SK-N-SH (cell line): ENCODE measurements at places on chromosomes 13 and 19. TPM values are rescaled to one million over a fixed set of nuclear protein-coding genes. Genes with fewer than 3 reads are reported as not detected.

DMKN gene
- polyA plus RNA-seq = not detected in 2 replicates

THSD8 gene
- polyA plus RNA-seq = not detected in 2 replicates

ZNF547 gene
- polyA plus RNA-seq = 1.5 and 1.7 TPM in 2 replicates

BORA gene
- polyA plus RNA-seq = 1.4 and 2.0 TPM in 2 replicates

IRGC gene
- not detected in 2 replicates for polyA plus RNA-seq

MUC16 gene
- polyA plus RNA-seq = not detected in 2 replicates

LYPD5 gene
- polyA plus RNA-seq = 0.05 and 0.13 TPM in 2 replicates

NANOS3 gene
- 0.53 and 0.57 TPM in 2 replicates for polyA plus RNA-seq

SPTBN4 gene
- polyA plus RNA-seq = 2.8 and 3.1 TPM in 2 replicates

HSPB6 gene
- polyA plus RNA-seq = 0.10 and 0.43 TPM in 2 replicates

DNASE2 gene
- polyA plus RNA-seq = 29.8 and 40.7 TPM in 2 replicates

ZNF723 gene
- not detected in 2 replicates for polyA plus RNA-seq

- DNase-seq = no peak
Measured at GRCh38 chr19:648305-648704, 8.6 kb downstream of the FGF22 start.

DNA sequence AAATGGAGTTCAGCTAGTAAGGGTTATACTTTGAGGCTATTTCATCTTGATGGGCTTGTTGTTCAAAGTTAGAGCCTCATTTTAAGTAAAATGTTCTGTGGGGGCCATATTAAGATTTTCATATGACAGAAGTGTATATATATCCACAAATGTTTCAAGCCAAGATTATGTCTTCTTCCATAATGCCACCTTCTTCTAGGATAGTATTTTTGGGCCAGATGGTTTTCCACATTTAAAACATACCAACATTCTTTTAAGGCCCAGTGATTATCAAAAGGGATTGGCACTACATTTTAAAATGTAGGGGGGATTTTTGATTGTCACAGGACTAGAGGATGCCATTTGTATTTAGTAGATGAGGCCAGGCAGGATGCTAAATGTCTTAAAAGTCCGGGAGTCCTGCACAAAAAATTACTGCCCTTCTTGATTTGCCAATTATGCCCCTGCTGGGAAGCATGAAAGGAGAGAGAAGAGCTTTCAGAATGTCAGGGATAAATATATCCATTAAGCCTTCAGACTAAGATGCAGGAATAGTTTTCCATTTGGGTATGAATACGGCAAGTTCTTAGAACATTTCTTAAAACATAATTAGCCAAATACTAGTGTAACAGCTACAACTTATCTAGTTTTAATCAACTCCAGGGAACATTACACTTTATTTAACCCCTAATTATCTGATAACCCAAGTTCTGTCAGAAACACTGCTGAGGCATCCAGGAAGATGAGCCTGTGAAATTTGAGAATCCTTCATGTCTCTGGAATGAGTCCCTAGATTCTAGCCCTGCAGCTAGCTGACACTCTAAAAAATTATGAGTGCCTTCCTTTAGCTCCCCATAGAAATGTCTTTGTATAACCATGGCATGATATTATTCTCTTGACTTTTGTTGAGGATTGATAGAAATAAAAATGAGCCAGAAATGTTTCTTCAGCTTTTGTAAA, 34.0 kb downstream of the ITM2B start:
- DNase-seq = no peak

DNA sequence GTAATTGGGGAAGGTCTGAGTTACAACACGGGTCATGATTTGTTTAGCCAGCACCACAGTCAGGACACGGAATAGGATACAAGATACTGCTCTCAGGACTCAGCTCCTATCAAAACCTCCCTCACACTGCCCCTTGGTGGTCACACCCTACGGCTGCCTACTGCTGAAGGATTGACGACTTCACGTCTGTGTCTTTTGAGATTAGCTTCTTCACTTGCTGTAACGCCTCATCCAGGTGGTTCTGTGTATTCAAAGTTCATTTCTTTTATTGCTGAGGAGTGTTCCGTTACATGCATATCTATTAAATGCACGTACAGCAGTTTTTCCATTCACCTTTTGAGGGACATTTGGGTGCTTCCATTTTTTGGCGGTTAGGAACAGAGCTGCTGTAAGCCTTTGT, 46.3 kb downstream of the URI1 start:
- no peak for DNase-seq

GRCh38 chr13:71524245-71524612, 342.8 kb downstream of the DACH1 start:
- no peak for DNase-seq

GRCh38 chr13:40193286-40194223, 472.9 kb downstream of the FOXO1 start:
- DNase-seq = no peak

GRCh38 chr19:35860818-35861639, 4.3 kb downstream of the KIRREL2 start:
- no peak for DNase-seq

GRCh38 chr13:25207291-25207810, 35.3 kb upstream of the AMER2 start:
- DNase-seq = no peak

DNA sequence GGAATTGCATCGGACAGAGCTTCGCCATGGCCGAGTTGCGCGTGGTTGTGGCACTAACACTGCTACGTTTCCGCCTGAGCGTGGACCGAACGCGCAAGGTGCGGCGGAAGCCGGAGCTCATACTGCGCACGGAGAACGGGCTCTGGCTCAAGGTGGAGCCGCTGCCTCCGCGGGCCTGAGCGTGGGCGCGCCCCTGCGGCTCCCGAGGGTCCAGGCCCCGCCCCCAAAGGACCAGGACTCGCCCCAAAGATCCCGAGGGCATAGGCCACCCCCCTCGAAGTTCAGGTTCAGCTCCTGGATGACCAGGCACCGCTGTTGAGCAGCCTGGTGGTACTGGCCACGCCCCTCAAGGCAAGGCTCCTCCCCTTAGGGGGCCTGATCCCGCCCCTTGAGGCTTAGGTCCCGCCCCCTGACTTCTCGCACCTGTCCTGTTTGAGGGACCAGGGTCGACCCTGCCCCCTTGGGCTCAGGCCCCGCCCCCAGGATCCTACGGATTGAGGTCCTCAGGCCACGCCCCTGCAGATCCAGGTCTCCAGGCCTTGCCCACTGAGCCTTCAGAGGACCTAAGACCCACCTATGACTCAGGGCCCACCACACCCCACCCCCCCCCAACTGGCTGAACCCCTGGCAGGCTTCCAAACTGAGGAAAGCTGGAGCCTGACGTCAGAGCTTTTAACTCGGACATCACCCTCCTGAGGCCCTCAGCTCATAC, 43.1 kb downstream of the CYP4F22 start:
- peak; percentile 78 for DNase-seq

DNA sequence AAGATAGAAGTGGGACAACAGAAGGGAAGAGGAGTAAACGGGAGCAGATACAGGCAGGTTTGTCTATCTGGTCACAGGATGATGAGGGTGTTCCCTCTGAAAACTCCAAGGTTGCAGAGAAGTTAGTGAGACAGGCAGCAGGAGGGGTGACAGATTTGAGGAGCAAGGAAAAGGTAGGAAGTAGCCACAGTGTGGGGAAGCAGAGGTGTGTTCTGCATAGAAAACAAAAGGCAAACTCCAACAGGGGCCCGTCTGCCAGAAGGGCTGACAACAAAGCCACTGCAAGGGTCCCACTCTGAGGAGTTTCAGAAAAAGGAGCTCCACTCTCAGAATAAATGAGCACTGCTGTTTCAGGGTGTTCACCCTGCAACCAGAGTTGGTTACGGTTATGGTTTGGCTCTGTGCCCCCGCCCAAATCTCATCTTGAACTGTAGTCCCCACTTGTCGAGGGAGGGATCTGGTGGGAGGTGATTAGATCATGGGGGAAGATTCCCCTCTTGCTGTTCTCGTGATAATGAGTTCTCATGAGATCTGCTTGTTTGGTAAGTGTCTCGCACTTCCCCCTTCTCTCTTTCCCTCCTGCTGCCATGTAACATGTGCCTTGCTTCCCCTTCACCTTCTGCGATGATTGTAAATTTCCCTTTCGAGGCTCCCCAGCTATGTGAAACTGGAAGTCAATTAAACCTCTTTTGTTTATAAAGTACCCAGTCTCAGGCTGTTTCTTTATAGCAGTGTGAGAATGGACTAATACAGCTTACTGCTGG, 32.1 kb downstream of the SMAD9 start:
- DNase-seq = no peak

- DNase-seq = peak; percentile 87
Measured at GRCh38 chr19:44988896-44989556, 12.2 kb upstream of the RELB start.

DNA sequence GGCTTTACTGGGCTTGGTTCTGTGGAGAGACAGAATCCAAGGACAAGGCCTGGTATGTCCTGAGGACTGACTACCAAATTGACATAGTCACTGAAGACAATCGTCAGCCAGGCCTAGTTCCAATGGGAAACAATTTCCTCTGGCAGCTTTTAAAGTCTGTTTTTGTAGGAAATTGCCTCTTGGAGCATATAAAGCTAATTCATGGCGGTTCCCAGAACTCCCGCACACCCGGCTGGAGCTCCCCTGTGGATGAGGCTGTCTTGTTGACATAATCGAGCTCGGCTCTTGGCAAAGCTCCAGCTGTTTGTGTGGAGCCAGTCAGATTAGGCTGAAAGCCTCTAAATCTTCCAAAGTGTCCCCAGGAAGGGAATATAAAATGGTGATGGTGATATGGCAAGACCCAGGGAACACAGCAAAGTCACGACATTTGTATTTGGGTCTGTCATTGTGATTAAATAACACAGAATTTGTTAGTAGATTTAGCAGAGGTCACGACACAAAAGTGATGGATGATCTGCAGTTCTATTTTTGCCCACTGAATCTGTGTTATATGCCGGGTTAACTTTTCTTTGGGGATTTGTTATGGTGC, 395.0 kb downstream of the PCDH9 start:
- DNase-seq = peak; percentile 66

DNA sequence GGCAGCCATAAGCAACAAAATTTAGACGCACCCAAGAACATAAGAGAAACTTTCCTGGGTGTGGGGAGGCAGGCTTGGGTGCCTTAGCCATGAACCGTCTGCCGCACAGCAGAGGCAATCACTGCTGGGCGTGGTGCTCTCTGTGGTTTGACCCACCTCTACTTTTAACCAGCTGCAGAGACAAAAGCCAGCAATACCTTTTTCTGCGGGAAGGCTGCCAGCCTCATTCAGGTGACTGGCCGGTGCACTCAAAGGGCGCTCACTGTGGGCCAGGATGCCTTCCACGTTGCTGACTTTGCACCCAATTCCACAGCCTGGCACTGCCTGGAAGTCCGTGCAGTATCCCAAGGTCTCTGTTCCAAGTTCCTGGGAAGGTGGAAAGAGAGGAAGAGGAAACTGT, 69.1 kb downstream of the ATP7B start:
- no peak for DNase-seq

DNA sequence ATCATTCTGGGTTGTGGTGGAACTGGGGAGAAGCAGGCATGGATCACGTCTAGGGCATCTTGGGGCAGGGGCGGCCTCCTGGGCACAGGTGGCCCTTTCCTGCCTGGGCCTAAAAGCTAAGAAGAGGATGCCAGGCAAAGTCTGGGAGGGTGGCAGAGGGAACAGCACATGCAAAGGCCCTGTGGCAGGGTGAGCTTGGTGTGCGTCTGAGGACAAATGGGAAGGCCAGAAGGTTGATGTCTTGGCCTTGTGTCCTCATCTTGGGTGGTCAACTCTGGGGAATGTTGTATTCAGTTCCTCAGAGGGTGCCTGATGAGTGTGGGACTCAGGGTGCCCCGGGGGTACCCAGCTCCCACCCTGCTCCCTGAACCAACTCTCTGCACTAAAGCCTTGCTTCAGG, 5.4 kb upstream of the PLK5 start:
- DNase-seq = no peak

- peak; percentile 90 for DNase-seq
Measured at GRCh38 chr13:74134221-74134776, at the start of gene KLF12. Gene KLF12, minus strand, starts transcription at chr13:74134404.

DNA sequence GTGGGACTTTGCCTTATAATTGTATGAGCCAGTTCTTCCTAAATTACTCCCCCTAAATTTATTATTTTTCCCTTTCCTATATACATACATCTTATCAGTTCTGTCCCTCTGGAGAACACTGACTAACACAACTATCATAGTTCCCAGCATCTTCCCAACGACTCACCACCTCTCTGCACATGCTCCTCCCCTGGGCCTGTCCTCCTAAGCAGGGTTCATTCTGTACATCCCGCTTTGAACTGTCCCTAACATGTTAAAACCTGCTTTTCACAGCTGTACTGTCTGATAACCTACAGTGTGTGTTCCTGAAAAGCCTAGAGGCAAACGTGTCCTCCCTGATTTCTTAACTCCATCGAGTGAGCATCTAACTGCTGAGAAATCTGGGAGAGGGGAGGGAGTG, 141.7 kb downstream of the EFNB2 start:
- DNase-seq = no peak

DNA sequence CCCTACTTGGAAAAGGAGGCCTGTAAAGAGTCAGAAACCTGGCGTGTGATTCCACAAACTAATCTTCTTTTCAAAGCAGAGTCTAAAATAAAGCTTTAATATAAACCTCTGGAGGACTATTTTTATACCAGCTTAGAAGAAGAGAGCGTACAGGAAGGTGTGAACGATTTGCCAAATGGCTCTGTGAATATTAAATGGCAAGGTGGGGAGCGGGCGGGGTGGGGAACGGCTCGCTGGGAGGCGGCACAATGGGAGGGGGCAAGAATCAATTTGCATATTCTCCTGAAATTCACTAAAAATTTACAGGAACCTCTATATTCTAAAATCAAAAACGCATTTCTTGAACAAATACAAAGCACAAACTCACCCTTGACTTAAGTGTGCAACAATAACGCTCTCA, 982 bp downstream of the ZNF780B start:
- DNase-seq = peak; percentile 12

GRCh38 chr19:38563475-38563874, 54.3 kb downstream of the MAP4K1 start:
- no peak for DNase-seq

GRCh38 chr13:97212601-97213040, 9.5 kb upstream of the MBNL2 start:
- no peak for DNase-seq

GRCh38 chr19:778910-779653, 18.2 kb upstream of the PTBP1 start:
- DNase-seq = no peak

GRCh38 chr13:58865286-58865685, 1233.7 kb downstream of the PCDH17 start:
- no peak for DNase-seq

- DNase-seq = no peak
Measured at GRCh38 chr13:90787007-90787406, 560.5 kb upstream of the MIR17HG start.

GRCh38 chr19:57282011-57282643, 1.8 kb downstream of the ZNF460 start:
- DNase-seq = no peak
